Activated CD4-positive, alpha-beta T cell treated with anti-CD3 and anti-CD28 coated beads, Interleukin-2, amount 50 U/mL, for 1 hour (primary cell): ENCODE measurements at places on chromosomes 4 and X.

GRCh38 chr4:147828331-147828905 lies 96.5 kb downstream of the ARHGAP10 start:
- no peak for DNase-seq

GRCh38 chr4:187139141-187139540 lies 415.5 kb upstream of the FAT1 start:
- no peak for DNase-seq

DNA sequence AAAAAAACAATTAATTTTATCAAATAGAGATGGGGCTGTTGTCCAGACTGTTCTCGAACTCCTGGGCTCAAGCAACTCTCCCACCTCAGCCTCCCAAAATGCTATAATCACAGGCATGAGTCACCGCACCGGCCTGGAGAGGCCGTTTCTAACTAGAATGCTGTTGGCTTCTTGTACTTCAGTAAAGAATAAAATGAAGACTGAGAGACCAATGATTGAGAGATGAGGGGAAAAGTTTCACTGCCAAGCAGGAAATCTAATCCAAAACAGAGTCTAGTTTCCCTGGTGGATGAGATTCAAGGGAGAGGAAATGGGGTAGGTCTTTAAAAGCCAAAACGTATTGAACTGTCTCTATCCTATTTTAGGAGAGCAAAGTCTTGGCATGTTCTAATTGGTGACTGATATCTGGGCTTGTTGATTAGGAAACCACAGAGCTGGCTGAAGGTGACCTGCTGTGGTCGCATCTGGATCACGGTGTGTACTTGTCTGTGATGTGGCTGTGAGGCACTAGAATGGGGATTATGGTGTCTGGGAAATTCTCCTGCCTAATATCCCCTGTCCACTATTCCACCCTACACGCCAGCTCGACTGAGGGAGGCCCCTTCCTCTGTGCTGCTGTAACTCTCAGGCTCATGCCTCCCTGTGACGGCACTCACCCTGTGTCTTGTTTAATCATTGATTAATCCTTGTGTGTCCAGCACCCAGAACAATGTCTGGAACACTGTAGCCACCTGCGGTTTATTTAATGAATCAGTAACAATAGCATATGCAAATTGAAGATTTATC lies 15.0 kb upstream of the TRIM2 start:
- DNase-seq = no peak

DNA sequence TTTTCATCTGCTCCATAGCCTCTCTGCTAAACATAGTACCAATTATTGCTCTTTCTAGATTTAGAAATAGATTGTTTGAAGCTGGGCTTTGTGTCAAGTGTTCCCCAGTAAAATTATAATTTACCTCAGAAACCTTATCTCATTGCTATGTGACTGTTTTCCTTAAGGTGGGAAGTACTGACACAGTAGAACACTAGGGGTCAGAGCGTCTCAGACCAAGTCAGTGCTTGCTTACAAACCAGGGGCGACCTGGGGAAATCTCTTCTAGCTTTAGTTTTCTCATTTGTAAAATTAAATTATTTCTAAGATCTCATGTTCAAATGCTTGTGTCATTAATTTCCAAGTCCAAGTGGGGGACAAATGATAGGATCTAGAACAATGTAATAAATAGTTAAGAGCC lies 360.4 kb downstream of the RAPGEF2 start:
- no peak for DNase-seq

- DNase-seq = no peak
Measured at GRCh38 chr4:52665592-52665991, 6.5 kb upstream of the USP46 start.

DNA sequence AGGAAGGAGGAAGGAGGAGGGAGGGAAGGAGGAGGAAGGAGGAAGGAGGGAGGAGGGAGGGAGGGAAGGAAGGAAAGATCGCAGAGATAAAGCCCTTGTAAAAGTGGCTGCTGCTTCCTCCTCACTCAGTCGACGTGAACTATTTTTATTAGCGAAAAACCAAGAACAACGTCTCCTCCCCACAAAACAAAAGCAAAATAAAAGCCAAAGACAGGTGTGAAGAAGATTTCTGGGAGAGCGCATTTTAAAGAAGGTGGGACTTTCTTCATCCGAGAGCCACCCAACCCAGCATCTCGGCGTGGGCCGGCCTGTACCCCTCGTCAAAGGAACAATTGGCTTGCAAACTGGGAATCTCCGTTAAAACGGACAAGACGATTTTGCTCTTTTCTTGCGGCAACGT lies 40.7 kb upstream of the ASMTL start:
- no peak for DNase-seq

DNA sequence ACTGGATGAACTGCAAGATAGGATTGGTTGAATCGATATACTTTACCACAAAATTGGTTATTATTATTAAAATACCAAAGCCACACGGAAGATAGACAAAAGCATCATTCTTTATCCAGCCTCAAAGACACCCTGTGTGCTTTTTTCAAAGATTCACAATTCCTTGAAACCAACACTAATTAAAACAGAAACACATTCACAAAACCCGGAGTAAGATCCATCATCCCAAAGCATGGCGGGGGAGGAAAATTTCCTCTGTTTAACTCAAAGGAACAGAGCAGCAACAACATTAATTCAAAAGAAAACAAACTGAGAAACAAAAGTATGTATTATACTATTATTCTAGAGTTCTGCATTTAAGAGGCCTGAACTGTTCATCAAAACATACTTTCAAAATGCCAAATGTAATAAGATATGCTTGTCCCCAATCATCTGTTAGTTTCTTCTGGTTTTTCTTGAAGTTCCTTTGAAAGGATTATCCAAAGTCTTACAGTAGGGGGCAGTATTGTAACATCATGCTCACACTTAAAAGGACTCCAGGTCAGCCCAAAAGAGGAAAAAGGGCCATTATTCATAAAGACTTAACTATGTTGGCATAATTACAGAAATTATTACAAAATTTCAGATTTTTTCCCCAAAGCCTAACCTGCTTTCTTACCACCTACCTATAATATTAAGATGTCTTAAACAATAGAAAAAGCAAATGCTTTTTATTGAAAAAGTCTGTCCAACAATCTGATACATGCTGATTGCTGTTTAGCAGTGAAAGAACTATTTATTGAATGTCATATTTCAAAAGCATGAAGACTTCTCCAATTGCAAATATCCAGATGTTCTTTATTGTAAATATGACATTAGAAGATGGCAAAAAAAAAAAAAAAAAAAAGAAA lies 168.7 kb downstream of the SCFD2 start:
- DNase-seq = no peak

DNA sequence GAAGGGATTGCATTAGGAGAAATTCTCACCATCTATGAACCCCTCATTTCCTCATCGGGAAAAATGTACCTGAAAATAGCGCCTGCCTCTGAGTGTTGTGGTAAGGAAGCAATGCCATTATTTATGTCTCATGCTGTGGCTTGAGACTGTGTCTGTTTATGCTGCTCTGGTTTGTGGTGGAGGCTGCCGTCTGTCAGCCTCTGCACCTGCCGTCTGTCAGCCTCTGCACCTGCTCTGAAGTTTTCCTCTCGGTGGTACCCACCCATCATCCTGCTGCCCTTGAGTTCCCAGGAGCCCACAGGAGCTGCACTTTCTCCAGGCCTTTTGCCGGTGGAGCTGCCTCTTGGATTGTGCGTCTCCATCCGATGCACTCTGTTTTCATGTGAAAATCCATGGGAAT lies 68.5 kb upstream of the PPP2R3B start:
- no peak for DNase-seq

DNA sequence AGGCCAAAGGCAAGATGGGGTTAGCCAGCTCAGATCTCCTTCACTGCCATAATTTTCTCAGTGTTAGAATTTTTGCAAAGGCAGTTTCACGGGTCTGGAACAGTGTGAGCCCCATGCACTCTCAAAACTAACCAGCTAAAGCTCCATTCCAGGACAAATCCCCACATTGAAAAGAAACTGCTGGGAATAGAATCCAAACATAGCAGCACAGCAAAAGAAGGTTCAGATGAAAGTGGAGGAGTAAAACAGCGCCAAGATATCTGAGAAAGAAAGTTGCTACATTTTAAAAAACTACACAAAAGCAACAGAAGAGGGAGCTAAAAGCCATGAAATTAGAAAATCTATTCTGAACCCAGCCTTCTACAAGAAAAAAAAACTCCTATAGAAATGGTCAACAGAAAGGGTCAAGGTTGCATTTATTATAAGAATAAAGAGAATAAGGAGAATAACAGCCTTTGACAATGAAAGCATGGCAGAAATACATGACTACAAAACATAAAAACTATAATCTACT lies 39.6 kb upstream of the SLC7A3 start:
- DNase-seq = no peak

DNA sequence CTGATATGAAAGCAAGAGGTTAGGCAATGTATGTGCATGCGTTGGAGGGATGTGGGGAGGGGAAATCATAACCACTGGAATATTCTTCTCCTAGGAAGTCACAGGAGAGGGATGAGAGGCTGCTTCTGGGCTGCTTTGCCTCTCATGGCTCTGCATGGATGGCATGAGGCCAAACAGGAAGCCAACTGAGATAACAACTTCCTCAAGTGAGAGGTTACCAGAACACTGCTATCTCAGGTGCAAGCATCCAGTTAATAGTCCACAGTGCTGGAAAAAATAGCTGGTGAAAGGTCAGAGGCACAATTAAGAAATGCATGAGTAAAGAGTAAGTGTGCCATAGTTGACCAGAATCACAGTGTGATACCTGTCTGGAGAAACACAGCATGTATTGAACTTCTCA lies 113.3 kb downstream of the ELOVL6 start:
- no peak for DNase-seq

- no peak for DNase-seq
Measured at GRCh38 chr4:71050809-71051208, 57.4 kb downstream of the DCK start.

- DNase-seq = no peak
Measured at GRCh38 chrX:53082773-53083616, 828 bp downstream of the TSPYL2 start.

- DNase-seq = no peak
Measured at GRCh38 chr4:55866973-55867574, 13.6 kb downstream of the EXOC1 start.

GRCh38 chr4:183765251-183765911 lies 106.3 kb downstream of the TRAPPC11 start:
- DNase-seq = no peak
